ENCODE measurements at places on chromosomes 3 and 15.

GRCh38 chr3:8709287-8709686 is 24.3 kb upstream of the CAV3 start:
- DNase-seq = no peak

GRCh38 chr15:98648654-98649471 is 524 bp downstream of the IGF1R start:
- DNase-seq = no peak

GRCh38 chr3:37940242-37940908 is 50.2 kb upstream of the VILL start:
- DNase-seq = no peak

DNA sequence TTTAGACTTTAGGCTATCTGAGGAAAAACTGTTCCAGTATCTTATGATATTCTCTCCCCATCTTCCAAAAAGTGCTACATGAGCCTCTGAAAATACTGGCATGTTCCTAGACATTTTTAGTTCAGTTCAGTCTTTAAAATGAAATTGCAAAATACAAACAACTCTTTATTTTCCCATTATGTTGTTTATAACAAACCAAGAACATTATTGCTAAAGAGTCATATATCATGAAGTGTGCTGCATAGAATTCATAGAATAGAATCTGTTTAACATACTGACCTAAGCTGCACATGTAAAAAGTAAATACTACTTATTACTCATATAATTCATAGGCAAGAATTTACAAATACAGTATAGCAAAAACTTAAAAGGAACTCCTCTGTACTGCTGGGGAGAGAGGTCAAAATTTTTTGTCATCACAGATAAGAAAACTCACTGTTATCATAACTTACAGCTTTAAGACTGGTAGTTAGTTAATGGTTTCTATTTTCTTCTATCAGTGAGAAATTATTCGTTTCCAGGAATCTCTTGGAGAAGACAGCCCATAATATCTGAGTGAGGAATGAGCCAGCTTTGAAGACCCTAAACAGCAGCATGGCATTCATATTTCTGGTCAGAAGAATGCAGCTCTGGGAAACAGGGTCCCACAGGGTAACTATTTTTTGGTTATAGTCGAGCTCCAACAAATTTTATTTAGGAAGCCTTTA is 32.2 kb downstream of the FILIP1L start:
- no peak for DNase-seq

DNA sequence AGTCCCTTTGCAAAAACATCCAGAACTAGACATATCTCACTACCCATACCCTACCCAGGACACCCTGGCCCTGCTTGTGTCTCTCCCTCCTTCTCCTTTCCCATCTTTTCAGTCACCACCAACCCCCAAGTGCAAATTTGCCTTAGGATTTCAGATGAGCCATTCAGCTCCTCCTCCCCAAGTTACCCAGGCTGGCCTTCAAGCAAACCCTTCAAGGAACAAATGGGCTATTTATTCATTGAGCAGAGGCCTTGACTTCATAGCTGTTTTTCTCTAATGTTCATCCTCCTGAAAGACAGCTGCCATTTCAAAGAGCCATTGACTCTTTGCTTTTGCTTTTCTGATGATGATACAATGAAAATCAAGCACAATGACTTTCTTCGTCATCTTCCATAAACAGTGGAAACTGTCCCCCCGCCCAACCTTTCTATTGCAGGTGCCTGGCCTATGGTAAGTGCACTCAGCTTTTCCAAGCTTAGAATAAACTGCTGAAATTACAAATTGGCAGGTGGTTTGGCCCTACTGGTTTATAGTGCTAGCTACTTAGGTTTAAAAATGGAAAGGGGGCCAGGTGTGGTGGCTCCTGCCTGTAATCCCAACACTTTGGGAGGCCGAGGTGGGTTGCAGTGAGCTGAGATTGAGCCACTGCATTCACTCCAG is 26.1 kb upstream of the KLHL6 start:
- no peak for DNase-seq

DNA sequence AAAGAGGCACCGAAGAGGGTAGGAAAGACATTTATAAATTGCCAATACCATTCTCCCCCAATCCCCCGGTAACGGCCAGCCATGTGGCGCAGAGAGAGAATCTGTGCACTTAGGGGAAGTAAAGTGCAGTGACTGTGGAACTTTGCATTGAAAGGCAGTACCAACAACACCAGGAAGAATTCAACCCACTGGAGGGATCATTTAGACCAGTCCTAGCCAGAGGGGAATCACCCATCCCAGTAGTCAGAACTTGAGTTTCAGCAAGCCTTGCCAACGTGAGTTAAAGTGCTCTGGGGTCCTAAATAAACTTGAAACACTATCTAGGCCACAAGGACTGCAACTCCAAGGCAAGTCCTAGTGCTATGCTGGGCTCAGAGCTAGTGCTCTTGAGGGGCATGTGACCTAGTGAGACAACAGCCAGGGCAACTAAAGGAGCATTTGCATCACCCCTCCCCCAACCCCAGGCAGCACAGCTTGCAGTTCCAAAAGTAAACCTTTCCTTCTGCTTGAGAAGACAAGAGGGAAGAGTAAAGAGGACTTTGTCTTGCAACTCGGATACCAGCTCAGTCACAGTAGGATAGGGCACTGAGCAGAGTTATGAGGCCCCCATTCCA is 15.0 kb downstream of the CEP70 start:
- no peak for DNase-seq

DNA sequence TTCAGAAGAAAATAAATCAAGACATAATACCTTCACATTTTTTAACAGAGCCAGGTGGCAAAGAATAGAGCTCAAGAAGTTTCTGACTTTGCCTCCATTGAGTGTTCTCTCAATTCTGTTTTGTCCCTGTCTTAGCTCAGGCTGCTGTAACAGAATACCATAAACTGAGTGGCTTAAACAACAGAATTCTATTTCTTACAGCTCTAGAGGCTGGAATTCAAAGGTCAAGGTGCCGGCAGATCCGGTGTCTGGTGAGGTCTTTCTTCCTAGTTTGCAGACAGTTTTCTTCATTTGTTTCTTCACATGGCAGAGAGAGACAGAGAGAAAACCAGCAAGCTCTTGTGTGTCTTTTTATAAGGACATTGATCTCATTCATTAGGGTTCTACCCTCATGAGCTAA is 25.6 kb downstream of the IQCH start:
- no peak for DNase-seq

DNA sequence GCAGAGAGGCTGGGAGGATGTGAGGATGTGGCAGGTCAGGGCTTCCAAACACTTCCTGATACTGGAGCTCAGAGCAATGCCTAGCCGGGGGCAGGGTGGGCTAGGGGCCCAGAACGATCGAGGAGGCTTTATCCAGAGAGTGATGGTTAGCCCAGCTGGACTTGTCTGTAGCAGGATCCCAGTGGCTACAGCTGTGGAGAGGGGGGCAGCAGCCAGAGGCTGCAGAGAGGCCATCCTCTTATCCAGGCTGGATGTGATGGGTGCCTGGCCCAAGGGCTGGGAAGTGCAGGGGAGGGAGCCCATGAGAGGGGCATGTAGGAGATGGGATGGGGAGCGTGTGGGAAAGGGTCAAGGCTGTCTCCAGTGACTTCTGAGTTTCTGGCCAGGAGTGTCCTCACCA is 4.6 kb downstream of the PARP3 start:
- DNase-seq = no peak

- DNase-seq = no peak
Measured at GRCh38 chr3:187191271-187191670, 6.0 kb upstream of the RTP1 start.

DNA sequence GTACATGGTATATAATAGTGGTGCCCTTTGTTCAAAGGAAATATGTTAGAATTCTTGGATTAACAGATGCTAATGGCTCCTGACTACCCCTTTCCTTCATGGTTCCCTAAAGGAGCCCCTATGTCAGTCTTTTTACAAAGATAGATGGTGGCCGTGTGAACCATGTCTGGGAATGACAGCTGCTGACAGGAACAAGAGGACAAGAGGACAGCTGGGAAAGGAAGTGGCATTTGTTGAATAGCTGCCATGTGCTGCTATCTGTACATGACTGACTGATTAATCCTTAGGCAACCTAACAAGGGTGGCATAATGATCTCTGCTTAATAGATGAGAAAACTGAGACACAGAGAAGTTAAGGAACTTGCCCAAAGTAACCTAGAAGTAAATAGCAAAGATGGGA is 321.7 kb downstream of the ZNF621 start:
- DNase-seq = no peak

- no peak for DNase-seq
Measured at GRCh38 chr15:33074942-33075341, 119.6 kb downstream of the FMN1 start.

DNA sequence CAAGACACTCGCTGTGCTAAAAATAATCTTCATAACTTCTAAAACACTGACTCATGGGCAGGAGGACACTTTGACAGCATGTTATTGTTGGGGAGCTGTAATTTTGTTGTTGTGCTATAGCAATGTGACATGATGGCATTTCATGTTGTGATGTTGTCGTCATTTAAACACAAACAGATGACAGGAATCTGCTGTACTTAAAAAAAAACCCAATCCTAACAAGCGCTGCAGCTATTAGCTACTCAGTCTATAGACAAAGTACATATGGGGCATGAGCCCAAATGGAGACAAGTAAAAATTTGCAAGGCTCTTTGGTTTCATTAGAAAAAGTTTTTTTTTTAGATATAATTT is 828 bp upstream of the ATOSA start:
- DNase-seq = no peak

- DNase-seq = no peak
Measured at GRCh38 chr15:60913900-60914299, 315.2 kb downstream of the RORA start.

DNA sequence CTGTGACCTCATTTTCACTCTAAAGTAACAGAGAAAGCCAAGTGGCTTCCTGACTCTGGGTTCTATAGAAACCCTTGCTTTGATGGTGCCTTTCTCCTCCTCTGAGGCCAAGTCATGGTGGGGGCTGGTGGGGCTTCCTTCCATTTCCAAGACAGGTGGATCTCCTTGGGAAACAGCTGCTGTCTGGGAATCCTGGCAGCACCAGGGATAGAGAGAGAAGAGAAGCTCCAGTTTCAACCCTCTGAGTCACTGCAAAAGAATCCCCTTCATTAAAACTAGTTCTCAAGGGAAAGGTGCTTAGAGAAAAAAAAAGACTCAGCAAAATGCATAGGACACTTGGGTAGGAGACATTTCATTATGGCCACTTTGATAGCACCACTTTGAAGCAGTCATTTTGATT is 614.4 kb downstream of the FHIT start:
- DNase-seq = no peak

DNA sequence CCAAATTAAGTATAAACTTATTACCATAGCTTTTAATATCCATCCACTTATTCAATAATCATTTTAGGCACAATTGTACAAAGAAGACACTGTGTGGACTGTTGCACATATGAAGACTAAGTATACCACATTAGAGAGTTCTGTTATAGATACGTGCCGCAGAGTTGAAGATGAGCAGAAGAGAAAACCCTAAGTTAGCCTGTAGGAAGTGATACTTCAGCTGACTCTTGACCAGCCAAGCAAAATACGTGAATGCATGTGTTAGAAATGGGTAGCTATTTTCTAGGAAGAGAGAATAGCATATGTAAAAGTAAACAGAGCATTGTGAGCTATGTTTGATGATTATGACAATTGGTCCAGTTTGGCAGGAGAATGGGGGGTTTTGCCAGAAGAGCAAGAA is 272.0 kb upstream of the ATP11B start:
- DNase-seq = no peak

GRCh38 chr3:36993326-36994283 is at the start of gene MLH1:
Gene MLH1, plus strand, starts transcription at chr3:36993518. Its CDS starts 30 bp downstream, at chr3:36993548.
- DNase-seq = peak; percentile 100

DNA sequence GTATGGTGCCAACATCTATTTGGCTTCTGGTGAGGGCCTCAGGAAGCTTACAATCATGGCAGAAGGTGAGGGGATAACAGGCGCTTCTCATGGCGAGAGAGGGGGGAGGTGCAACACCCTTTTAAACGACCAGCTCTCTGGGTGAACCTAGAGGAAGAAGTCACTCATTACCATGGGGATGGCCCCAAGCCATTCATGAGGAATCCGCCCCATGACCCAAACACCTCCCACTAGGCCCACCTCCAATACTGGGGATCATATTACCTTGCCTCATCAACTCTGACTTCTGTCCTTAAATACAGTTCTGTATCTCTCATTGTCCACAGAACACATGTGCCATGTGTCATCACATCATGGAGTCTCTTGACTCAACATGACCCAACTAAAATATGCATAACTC is 37.5 kb upstream of the CLRN1 start:
- DNase-seq = no peak

DNA sequence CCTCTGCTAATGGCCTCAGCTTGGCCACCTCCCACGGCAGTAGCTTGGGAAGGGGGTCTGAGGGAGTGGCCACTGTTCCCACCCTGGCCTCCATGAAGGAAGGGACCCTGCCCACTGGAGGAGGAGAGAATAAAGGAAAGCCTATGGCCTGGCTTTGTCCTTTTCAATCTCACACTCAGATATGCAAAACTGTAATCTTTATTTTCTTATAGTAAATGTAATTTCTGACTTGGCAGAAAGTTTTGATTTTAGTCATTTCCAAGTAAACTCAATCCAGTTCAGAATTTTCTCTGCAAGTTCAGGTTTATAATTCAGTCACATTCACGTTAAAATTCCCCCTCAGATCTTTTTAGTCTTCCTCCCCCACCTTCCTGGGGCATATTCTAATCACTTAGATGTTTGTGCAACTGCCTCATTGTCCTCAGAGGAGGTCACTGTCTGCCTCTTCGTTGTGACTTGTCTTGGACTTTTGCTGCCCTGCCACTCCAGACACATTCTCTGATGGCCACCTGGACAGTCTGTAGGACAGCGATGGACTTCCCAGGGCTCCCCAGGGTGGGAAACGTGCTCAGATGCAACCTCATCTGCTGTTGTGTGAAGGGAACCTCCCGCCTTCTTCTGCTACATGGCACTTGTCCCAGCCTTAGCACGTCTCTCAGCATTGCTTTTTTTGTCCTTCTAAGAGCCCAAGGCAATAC is 222.8 kb upstream of the TBL1XR1 start:
- DNase-seq = no peak

GRCh38 chr3:58411036-58411435 is 22.6 kb downstream of the PDHB start:
- DNase-seq = no peak

DNA sequence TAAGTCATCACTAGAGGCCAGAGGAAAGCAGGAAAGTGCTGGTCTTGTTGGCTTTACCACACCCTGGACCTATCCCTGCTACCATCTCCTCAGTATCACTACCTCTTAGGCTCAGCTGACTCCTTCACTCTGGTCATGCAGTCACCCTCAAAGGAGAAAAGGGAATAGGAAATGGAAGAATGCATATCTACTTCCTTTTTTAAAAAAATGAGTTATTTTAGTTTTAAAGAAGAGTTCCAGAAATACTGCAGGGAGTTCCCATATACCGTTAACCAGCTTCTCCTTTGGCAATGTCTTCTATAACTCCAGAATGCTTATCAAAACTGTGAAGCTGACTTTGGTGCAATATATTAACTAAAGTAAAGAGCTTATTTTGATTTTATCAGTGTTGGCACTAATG is 688.6 kb downstream of the DIPK2A start:
- no peak for DNase-seq
